Tibial nerve (tissue), 4 donors: ENCODE measurements at places on chromosomes 13 and 19.

GRCh38 chr13:101493541-101493940, 41.1 kb downstream of the ITGBL1 start:
- no peak for DNase-seq

- no peak for DNase-seq
Observed at GRCh38 chr13:51118809-51119431, 7.8 kb upstream of the C13orf42 start.

DNA sequence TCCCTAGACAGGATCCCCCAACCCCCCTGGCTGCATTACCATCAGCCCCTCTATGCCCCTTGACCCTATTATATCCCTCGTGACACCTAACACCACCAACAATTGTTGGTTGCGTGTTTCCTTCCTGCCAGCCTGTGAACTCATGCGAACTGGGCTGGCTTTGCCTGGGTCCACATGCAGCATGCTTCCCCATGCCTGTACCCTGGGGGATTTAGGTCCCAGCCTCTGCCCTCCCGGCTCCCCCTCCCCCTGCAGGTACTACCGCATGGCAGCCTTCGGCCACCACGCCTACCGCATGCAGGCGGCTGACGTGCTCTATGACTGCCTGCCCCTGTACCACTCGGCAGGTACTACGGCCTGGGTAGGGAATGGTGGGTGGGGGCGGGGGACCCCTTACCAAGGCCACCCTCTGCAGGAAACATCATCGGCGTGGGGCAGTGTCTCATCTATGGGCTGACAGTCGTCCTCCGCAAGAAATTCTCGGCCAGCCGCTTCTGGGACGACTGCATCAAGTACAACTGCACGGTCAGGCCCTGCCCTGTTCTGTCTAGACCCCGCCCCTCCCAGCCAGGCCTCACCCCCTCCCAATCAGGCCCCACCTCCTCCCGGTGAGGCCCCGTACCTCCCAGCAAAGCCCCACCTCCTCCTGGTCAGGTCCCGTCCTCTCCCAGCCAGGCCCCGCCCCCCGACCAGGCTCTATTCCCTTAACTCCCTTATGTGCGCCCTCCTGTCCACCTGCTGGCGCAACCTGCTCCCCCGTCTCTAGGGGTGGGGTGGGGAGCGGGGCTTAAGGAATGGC, 18.5 kb downstream of the SLC27A1 start:
- DNase-seq, result no peak

GRCh38 chr19:17830567-17831418, 9.5 kb upstream of the INSL3 start:
- DNase-seq, result peak; percentile 48

DNA sequence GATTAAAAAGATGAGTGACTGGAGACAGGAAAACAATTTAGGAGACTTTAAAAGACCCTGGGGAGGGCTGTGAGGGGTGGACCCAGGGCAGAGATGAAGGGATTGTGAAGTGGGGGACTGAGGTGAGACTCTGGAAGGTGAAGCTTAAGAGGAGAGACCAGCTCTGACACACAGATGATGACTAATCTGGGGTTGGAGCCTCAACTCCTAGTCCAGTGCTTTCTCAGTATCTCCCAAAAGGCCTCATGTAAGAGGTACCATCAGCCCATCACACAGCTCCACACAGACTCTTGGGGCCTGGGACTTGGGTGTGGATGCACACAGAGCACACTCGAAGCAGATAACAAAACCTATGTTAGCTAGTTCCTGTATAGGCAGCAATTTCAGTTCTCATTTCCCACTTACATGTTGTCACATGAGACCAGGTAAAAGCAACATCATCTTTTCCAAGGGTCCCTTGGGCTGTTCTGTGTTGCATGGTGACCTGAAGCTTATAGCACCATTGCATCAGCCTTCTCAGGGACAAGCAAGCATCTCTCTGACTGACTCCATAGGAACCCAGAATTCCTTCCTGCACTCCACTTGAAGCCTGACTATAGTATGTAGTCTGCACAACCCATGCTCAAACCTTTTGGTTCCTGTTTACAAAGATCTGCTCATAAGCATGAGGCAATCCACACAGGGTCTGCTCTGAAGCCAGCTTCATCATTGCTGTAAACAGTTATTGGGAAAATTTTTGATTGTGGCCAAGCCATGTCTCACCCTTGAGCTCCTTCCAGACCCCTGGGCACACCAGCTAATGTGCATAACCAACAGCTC, 88.6 kb upstream of the MYCBP2 start:
- no peak for DNase-seq

GRCh38 chr13:97324115-97324514, 102.0 kb downstream of the MBNL2 start:
- no peak for DNase-seq

GRCh38 chr13:55572862-55573261, 1567.9 kb upstream of the PRR20A start:
- no peak for DNase-seq

GRCh38 chr13:78401873-78402707, 201.3 kb downstream of the POU4F1 start:
- no peak for DNase-seq

GRCh38 chr13:25181597-25181996, 9.5 kb upstream of the AMER2 start:
- no peak for DNase-seq

GRCh38 chr19:7460562-7460966, 28.3 kb downstream of the PEX11G start:
- no peak for DNase-seq

GRCh38 chr19:46213806-46214205, 15.7 kb upstream of the IGFL1 start:
- DNase-seq, result no peak

- DNase-seq, result no peak
Observed at GRCh38 chr19:17748884-17749638, 2.2 kb upstream of the FCHO1 start.

- DNase-seq, result no peak
Observed at GRCh38 chr19:8490873-8491272, 11.6 kb downstream of the PRAM1 start.

GRCh38 chr13:20474515-20474914, 51.1 kb downstream of the CRYL1 start:
- DNase-seq, result no peak

GRCh38 chr13:80585531-80585930, 244.6 kb upstream of the SPRY2 start:
- no peak for DNase-seq

GRCh38 chr19:34926685-34927375, at the start of gene ZNF30:
Gene ZNF30, plus strand, starts transcription at chr19:34926903. Its CDS starts 3,045 bp downstream, at chr19:34929948.
- peak; percentile 72 for DNase-seq
